ENCODE measurements at places on chromosomes 3 and 15.

GRCh38 chr3:54506603-54507002, 384.3 kb downstream of the CACNA2D3 start:
- no peak for DNase-seq

- no peak for DNase-seq
Observed at GRCh38 chr15:58501636-58502188, 69.9 kb downstream of the LIPC start.

- no peak for DNase-seq
Observed at GRCh38 chr15:80159811-80160569, 7.2 kb downstream of the FAH start.

DNA sequence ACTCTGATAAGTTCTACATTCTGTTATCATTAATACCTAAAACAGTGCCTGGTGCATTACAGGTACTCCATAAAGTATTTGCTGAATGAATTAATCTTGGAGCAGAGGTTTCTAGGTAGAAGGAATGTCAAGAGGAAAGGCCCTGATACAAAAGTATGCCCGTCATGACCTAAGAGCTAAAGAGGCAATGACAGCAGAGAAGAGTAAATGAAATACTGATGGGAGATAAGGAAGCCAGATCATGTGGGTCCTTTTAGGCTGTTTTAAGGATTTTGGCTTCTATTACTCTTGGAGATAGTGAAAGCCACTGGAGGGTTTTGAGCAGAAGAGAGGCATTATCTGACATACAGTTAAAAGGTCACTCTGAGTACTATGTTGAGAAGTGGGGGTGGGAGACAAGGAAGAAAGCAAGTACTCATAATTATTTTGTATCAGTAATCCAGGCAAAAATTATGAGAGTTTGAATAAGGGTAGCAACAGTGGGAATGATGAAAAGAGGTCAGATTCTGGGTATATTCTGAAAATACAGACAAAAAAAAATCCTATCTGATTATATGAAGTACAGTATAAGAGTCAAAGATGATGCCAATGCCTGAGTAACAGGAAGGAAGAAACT, 48.3 kb downstream of the DENND4A start:
- no peak for DNase-seq

- DNase-seq, result no peak
Observed at GRCh38 chr15:73326157-73326556, 42.6 kb downstream of the HCN4 start.

GRCh38 chr3:50207359-50208042, 2.4 kb downstream of the SLC38A3 start:
- DNase-seq, result no peak

DNA sequence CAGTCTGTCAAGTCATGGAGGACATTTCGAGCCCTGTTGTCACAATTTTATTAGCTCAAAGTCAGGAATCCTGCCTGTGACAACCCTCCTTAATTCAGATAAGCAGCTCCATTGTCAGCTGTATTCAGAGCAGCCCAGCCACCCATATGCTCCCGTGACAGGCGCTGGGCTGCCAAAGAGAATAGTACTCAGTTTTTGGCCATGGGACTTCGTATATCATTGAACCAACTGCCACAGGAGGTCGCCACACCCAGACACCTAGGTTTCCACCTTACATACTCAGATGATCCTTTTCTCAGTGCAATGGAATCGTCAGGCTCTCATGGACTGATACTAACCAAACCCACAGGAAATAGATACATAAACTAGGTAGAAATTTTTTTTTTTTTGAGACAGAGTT, 100.2 kb downstream of the C3orf70 start:
- DNase-seq, result no peak

GRCh38 chr3:162192340-162193029, 695.9 kb downstream of the OTOL1 start:
- DNase-seq, result no peak

DNA sequence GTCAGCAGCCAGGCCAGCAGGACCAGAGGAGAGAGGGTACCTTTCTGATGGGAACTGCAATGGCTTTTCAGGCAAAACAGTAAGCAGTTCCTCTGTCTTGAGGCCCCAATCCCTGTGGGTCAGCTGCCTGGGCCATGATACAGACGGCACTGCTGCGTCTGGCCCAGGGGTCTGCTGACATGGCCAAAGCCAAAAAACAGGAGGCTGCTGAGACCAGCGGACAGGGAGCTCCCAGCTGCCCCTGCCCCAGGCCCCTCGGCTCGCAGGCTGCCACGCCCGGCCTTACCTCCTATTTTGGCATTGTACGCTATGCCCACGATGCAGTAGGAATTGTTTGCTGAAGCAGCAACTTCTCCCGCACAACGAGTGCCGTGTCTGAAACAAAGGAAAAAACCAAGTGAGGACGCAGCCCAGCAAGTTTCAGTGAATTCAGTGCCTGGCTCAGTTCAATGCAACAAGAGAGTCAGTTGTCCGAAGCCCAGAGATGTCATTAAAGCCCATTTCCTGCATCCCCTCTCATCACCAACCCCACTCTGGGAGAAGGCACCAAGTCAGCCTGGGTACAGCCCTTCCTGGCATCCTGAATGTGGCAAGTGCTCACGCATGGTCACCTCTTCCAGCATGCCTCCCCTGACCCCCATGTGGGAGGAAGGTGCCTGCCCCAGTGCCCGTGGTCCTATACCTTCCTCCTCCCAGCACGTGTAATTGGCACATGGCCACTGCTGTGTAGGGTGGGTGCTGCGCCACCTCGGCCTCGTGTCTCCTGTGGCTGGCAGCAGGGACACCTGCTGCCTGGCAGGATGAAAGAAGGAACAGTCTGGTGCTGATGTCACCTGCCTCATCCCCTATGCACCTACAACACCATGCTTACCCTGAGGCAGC, 61.7 kb downstream of the PCSK6 start:
- DNase-seq, result no peak

GRCh38 chr3:144273601-144274000, 302.0 kb downstream of the DIPK2A start:
- DNase-seq, result no peak

GRCh38 chr15:71392861-71393283, 277.6 kb downstream of the THSD4 start:
- no peak for DNase-seq

GRCh38 chr15:76189106-76189505, 122.2 kb downstream of the ETFA start:
- DNase-seq, result no peak

GRCh38 chr3:55591888-55592287, 104.8 kb upstream of the WNT5A start:
- DNase-seq, result no peak

DNA sequence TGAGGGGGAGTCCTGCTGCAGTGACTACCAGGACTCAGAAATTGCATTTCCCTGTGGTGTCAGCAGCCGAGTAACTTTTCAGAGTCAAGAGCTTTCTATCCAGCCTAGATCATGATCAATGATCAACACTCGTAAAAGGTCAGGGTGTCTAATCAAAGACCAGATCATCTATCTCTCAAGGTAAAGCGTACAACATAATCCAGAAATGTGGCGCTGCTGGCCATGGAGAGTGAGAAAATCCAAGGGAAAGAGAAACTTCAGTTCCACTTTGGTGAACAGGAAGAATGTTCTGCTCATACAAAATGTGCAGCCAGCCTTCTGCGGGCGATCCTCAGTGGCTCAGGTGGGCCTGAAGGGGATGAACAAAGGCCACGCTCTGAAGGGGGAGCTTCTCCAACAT, 1005.8 kb upstream of the NR2F2 start:
- DNase-seq, result no peak

DNA sequence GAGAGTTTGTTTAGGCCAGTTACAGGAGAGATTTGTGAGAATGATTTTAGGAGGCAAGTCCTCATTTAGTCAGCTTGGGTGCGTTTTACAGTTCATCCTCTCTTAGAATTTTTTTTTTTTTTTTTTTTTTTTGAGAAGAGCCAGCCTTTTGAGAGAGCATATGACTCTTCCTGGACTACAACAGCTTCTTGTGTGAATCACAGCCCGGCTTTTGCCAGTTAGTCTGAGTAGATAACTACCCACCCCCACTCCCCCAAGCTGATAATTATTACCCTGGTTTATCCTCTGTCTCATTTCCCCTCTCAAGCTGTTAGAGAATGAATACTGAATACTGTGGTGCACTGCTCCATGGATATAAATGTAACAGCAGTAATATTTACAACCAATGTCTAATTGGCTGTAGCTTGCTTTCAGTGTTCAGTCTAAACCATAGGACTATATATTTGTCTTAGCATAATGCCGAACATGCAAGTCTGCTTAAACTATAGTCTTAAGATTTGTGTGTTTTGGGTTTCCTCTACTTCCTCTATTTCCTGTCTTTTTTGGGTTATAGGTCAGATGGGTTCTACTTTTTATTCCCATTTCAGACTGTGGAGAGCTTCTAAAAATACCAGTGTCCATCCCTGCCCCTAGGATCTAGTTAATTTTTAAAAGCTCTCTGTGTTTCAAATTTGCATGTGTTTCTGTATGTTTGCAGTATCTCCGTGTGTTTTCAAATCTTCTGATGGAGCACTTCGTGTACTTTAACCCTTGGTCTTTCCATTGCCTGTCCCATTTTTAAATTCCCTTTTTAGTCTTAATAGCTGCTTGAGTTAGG, 8.0 kb downstream of the CHD2 start:
- DNase-seq, result no peak

- no peak for DNase-seq
Observed at GRCh38 chr15:31049682-31050615, 51.6 kb downstream of the TRPM1 start.

GRCh38 chr3:52352566-52352965, 36.4 kb downstream of the DNAH1 start:
- no peak for DNase-seq

- DNase-seq, result no peak
Observed at GRCh38 chr3:73364517-73364916, 260.2 kb downstream of the PDZRN3 start.

DNA sequence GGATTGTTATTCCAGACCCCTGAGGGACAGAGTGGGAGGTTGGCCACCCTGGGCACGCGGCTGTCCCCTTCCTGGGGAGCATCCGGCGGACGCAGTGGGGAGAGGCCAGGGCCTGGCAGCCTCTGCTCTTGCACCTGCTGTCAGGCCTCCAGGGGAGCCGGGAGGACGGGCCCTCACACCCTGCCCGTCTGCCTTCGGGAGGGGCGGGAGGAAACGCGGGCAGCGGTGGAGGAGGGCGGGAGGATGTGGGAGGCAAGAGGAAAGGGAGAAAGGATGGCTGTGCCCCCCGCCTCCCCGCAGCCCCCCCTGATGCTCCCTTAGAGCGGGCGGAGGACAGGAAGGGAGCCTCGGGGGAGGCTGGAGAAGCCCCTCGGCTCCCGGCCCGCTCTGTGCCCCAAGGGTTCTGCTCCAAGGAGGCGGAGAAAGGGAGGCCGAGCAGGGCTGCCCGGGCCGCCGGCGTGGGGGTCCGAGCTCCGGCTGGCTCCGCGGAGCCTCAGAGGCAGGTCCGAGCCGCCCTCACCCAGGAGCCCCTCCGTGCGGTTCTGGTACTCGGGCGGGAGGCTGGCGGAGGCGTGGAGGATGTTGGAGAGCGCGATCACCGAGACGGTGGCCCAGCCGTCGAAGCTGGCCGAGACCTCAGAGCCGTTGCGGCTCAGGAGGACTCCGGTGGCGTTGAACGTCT, 40.9 kb downstream of the MUC20 start:
- DNase-seq, result no peak

- no peak for DNase-seq
Observed at GRCh38 chr15:98547741-98548138, 100.6 kb upstream of the IGF1R start.

DNA sequence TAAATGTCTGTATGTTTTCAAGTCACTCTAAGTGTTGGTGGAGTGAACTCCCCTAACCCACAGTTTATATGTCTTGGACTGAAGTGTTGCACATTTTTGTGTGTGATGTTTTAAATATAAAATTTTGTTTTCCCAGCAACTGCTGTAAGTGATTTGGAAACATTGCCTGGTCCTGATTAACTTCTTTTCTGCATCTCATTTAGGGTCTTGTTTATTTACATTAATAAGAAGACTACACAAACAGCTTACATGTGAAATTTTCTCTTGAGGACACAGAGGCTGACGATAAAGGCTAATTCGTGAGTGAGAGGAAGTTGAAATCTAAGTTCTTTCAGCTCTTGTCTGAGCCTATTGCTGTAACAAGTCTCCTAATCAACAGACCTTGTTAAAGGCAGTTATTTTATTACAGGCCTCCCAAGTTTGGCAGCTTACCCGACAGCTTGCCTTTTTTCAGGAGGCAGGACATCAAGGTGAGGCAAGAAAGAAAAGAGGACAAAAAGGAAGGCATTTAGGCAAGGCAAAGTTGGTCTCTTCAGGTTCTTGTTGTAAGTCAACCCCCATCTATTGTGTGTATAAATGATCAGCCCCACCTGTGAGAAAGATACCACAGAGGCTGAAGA, 177.7 kb upstream of the NR2E3 start:
- no peak for DNase-seq

DNA sequence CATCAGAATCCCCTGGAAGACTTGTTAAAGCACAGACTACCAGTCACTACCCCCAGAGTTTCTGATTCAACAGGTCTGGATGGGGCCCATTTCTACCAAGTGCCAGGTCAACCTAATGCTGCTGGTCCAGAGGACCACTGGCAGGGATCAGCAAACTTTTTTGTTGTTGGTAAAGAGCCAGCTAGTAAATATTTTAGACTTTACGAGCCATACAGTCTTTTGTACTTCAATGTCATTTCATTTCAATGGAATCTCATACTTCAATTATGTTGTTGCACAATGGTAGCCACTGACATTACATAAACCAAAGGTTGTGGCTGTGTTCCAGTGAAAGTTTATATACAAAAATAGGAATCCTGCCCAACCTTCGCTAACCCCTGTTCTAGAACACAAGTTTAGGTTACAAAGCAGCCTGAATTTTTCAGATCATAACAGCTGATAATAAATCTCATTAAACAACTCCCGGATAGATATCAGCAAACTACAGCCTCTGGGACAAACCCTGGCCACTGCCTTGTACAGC, 28.7 kb downstream of the ULK4 start:
- DNase-seq, result no peak

GRCh38 chr3:53800041-53800906, 45.9 kb downstream of the CHDH start:
- no peak for DNase-seq

GRCh38 chr3:39234651-39235050, 42.3 kb upstream of the XIRP1 start:
- DNase-seq, result no peak

GRCh38 chr3:141050576-141051442, at the start of gene SPSB4:
Gene SPSB4, plus strand, starts transcription at chr3:141051347. Its CDS starts 14,758 bp downstream, at chr3:141066105.
- no peak for DNase-seq

- DNase-seq, result no peak
Observed at GRCh38 chr3:166243511-166243910, 406.3 kb upstream of the BCHE start.

- DNase-seq, result no peak
Observed at GRCh38 chr3:127991251-127991650, 61.0 kb upstream of the SEC61A1 start.

GRCh38 chr3:197495499-197495898, 60.3 kb downstream of the BDH1 start:
- DNase-seq, result no peak

- no peak for DNase-seq
Observed at GRCh38 chr3:57956119-57956832, 51.9 kb upstream of the FLNB start.

- no peak for DNase-seq
Observed at GRCh38 chr15:68697711-68698690, 119.2 kb downstream of the CORO2B start.

GRCh38 chr15:48798319-48798718, 12.6 kb downstream of the CEP152 start:
- no peak for DNase-seq

Data from stimulated activated CD4-positive, alpha-beta T cell treated with anti-CD3 and anti-CD28 coated beads, TNF-alpha, amount 100 ng/mL, for 4 hours (primary cell).